Esophagus squamous epithelium (tissue), 5 donors: ENCODE measurements at places on chromosomes 5 and 9. TPM values are rescaled to one million over a fixed set of nuclear protein-coding genes. Genes with fewer than 3 reads are reported as not detected.

GRCh38 chr9:3007326-3007725 lies 163.4 kb upstream of the PUM3 start:
- DNase-seq, result no peak

DNA sequence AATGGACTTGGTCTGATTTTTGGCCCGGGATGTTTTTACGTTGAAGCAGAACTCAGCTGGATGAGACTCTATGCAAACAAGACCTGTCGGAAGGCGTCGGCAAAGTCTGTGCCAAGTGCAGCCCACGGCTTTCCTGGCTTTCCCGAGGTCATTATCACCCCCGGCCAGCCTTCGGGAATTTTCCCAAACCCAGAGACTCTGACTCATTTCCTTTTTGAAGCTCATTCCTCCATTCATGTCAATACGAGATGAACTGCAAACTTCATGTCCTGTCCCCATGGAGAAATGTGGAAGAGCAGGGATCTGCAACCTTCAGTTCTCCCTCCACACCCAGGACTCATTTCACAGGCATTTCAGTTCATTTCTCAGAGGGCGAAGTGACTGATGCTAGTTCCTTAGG lies 95.3 kb downstream of the IRX2 start:
- DNase-seq, result no peak

DNA sequence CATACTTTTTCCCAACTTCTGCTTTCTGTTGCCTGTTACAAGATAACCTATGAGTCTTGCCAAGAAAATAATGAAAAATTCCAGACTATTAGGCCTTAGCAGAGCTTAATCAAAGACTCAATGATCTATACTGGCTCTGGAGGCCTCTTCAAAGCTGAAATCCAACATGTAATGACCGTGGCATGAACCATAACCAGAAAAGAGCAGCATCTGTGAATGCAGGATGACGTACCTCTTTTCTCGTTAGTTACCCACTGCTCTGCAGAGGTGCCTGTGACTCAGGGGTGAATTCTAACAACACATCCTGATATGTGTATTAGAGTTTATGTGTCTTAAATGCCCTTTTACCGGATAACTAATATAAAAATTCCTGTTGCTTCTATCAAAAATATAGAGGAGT lies 645.4 kb downstream of the PRELID2 start:
- no peak for DNase-seq

The FRMD3 gene
- 1.4 TPM for total RNA-seq

DNA sequence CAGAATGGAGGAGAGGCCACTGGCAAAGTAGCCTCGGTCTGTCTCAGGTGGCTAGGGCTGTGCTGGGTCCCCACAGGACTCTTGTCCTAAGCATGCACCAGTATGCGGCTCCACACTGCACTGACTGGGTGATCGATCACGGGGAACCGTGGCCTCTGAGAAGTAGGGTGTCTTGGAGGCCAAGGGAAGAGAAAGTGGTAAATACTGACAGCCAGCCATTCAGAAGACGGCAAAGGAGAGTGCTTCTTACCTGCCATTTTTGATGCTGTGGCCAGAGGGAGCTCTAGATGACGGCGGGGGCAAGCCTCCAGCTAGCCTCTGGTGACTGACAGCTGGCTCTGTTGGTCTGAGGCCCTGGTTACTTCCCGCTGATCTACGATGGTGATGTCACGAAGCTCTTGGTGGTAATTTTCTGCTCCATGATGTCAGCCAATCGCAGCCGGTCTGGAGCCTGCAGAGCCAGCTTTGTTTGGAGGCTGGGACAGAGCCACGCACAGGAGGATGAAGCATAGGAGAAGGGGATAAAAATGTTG lies 40.4 kb upstream of the GADD45G start:
- DNase-seq, result no peak

DNA sequence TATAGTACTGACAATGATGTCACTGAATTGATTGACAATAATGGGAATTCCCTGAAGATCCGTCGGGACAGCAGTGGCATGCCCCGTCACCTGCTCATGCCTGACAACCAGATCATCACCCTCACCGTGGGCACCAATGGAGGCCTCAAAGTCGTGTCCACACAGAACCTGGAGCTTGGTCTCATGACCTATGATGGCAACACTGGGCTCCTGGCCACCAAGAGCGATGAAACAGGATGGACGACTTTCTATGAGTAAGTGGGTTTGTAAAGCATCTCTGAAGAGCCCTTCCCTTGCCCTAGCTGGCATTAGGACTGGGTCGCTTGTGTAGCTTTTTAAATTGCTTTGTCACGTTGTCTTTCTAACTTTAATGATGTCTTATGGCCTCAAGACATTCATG lies 72.7 kb upstream of the WWC1 start:
- DNase-seq, result no peak

GRCh38 chr9:124496075-124496449 lies 11.1 kb downstream of the NR5A1 start:
- DNase-seq, result no peak
